ENCODE measurements at places on chromosomes 3 and 15.

DNA sequence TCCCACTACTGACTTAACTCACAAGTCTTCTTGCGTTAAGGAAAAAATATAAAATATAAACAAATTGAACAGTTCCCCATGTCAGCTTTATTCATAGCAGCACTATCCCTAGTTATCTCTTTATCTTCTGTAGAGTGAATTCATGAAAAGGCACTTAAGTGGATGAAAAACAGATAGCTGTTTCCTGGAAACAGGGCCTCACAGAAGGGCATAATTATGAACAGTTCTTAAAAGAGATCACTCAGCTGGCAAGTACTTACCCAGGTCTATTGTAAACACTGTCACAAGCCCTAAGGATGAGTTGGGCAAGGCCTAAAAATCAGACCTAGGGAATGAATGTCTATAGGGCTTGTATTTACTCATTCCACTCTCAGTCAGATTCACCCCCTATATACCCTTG is 10.7 kb downstream of the MB21D2 start:
- DNase-seq, result no peak

DNA sequence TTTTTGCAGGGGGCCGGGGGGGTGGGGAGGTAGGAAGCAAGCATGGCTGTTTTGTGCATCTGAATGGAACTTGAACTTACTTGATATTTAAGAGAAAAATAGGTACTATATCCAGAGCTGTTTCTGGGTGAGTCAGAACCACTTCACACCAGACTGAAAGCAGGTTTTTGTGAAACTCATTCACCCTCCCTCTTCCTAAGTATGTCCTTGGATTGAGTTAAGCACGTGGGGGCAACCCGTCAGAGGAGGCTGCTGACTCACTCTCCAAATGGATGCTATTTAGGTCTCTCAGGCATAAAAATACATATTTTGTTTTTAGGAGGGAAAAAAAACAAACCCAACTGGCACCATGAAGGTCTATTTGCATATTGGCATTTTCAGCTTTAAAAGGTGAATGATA is 270.3 kb downstream of the RYR3 start:
- no peak for DNase-seq

- DNase-seq, result no peak
These were observed 6.9 kb upstream of the MEIS2 start for GRCh38 chr15:37107071-37107743.

DNA sequence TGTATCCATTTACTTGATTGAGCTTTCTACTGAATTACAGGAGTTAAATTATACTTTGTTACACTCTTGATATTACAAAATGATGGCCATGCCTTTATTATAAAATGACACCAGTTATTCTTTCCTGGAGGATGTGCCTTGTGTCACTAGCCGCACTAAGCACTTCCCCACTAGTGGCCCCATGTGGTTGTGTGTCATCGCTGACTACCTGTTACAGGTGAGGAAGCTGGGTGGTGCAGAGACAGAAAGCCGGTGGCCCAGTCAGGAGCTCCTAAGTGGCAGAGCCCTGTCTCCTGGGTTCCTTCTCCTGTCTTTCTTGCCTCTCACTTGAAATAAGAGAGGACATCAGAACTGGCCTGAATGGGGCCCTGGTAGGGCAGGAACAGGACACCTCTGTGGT is 96.8 kb downstream of the IGF1R start:
- DNase-seq, result no peak

GRCh38 chr3:143594206-143594605 is 254.1 kb downstream of the SLC9A9 start:
- no peak for DNase-seq

DNA sequence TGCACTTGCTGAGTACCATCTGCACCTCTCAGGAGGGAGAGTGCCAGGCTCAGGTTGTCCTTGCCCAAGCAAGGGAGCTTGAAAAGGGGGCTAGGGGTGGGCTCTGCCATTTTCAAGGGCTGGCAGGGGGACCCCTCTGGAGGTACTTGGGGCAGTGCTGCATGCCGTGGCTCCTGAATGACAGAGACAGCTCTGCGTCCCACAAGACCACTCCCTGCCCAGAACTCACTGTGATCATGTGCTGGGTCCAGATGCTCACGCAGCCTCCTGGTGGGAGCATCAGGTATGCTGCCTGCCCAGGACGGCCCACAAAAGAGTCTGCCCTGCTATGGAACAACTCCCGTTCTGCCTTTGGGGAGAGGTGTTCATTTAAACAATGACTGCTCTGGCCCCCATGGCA is 165.2 kb downstream of the GOLGA6L4 start:
- DNase-seq, result no peak

DNA sequence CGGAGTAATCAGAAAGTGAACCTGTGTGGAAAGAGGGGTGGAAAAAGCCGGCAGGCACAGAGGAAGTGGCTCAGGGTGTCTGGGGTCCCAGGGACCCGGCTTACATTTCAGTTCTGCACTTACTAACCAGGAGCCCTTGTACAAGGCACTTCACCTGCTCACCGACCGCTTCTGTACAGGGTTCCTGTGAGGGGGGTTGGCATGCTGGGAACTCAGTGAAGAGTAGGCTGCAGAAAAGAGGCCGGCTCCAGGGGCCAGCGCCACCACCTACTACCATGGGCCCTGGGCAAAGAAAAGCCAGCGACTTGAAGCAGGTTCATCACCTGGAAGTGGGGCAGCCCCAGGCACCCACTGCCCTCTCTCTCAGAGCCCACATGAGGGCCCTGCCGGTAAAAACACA is 6.2 kb downstream of the STIMATE start:
- peak; percentile 11 for DNase-seq

DNA sequence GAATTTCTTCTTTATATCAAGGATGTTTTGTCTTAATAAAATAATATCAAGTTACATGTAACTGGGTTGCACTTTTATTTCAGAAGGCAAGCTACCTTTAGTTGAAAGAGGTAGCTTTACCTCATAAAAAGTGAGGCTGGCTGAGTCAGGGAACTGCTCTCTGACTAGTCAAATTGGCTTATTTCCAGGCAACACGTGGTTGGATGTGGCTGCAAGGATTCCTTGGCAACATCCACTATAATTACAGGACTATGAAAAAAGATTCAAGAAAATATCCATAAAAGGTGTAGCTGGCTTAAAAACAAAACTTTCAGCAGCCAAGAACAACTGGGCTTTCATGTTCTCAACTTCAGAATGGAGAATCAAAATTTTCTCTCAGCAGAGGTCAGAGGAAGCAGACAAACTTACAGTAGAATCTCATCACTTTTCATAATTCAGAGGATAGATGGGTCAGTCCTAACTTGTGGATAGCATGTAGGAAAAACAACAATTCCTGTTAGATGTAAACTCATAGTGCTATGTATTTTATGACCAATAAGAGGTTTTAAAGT is 779.1 kb downstream of the MECOM start:
- no peak for DNase-seq

GRCh38 chr3:141303481-141304223 is 64.7 kb upstream of the ZBTB38 start:
- peak; percentile 44 for DNase-seq

- DNase-seq, result no peak
These were observed 1245.6 kb downstream of the OTOL1 start for GRCh38 chr3:162742159-162742717.

DNA sequence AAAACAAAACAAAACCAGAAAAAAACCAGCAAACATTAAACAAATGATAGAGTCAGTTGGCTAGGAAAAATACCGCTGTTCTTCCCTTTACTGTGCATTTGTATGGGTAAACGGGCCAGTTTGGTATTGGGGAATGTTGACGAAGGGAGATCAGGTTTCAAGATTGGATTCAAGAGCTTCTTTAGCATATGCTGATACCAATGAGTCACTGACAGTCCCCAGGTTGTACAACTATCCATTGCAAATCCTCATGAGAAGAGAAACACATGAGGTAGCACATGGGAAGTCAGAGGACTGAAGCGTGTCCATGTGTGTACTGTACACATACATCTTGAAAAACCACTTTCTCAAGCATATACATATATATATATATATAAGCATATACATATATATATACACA is 25.6 kb downstream of the TIGIT start:
- DNase-seq, result no peak

DNA sequence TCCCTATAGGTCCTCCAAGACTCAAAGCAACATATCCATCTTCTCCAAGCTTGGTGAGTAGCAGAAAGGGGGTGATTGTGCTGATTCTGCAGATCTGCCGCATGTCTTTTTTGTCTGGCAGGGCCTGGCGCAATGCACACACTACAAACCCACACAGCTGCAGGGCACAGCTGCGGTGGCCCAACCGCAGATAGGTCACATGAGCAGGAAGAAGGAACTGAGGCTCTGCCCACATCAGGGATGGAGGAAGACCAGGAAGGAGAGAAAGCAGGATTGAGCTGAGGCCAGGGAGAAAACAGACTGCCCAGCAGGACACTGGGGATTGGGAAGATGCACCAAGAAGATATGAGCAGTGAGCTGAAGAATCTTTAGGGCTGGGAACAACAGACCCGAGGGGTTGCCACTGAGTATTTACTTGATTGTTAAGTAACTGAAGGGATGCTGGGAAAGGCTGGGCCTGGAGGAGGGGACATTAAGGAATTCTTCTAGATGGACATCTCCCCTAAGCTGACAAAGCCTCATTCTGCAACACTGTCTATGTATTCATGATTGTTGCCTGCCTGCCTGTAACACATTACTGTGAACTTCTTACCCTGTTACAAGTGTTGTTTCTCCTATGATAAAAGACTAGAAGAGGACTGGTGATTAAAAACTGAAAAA is 126.7 kb downstream of the MYLK start:
- no peak for DNase-seq

DNA sequence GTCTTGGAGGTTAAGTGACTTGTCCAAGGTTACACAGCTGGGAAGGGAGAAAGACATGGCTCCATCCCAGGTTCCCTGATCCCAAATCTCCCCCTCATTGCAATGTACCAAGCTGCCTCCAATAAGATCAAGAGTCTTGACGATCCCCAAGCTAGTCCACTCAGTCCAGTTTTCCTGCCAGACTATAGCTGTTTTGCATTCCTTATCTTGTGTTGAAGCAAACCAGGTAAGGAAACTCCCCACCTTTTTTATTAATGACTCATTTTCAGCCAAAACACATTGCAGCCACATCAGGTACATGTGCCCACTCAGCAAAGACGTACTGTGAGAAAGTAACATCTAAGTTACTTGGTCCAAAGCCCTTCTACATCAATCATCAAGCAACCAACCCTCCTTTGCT is 41.9 kb downstream of the LIPC start:
- no peak for DNase-seq

DNA sequence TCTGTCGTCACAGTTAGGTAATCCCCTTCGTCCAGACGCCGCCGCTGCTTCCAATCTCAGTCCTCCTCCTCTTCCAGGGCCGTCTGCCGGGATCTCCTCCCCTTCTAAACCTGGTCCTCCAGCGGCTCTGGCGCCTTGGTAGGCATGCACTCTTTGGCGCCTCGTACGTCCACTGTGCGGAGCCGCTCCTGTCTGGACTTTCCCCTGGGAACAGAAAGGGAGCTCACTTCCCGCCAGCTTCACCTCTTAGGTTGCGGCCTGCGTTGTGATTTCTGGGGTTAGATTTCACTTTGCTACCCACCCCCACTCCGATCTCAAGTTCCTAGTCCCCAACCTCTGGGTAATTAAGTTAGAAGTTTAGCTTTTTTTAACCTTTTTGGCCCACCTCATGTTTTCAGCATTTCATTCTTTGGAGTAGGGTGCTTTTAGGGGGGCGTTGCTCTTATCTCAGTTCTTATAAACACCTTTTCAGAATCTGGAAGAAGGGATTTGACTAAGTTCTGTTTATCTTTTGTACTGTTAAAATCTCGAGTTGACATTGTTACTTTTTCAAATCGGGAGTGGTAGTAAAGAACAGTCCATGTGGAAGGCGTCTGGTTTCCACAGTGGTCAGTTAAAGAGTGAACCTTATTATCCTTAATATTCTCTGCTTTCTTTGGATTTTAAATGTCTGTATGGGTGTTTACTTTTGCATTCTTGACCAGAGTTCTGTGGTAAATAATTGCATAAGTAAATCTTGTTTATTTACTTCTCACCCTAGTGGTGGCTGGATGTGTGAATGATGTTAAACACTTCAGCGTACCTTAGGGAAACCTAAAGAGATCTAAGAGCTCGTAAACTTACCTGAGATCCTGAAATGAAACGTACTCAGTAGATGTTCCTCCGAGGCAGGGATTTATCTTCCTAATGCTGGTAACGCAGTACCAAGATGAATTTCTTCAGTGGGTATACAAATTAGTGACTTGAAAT is 611 bp downstream of the CTDSPL2 start:
- no peak for DNase-seq

- DNase-seq, result no peak
These were observed 33.6 kb upstream of the OCA2 start for GRCh38 chr15:28132524-28133275.

DNA sequence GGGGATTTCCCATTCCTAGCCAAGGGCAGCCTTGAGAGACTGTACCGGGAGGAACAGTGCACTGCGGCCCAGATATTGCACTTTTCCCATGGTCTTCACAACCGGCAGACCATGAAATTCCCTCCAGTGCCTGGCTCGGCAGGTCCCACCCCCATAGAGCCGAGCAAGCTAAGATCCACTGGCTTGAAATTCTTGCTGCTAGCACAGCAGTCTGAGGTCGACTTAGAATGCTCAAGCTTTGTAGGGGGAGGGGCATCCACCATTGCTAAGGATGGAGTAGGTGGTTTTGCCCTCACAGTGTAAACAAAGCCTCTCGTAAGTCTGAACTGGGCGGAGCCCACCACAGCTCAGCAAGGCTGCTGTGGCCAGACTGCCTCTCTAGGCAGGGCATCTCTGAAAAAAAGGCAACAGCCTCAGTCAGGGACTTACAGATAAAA is 156.3 kb downstream of the FRMD5 start:
- no peak for DNase-seq

GRCh38 chr15:42064271-42064670 is 30.1 kb downstream of the PLA2G4D start:
- no peak for DNase-seq

DNA sequence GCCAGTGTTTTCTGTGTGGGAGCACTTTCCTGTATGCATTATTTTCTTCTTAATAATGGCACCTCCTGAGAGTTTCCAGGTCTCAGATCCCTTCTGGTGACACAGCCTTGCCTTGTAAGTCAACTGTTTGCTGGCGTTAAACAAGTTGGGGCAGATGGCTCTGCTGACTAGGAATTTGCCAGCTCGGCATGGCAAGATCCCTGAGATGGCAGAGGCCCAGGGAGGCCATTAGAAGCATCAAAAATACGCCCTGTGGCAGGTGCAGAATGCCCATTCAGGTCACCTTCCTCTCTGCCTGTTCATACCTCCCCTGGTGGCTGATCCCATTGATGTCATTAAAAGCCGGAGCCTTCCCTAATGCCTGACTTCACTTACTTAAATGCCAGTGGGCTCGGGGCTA is 320.9 kb upstream of the CTDSPL start:
- DNase-seq, result no peak

DNA sequence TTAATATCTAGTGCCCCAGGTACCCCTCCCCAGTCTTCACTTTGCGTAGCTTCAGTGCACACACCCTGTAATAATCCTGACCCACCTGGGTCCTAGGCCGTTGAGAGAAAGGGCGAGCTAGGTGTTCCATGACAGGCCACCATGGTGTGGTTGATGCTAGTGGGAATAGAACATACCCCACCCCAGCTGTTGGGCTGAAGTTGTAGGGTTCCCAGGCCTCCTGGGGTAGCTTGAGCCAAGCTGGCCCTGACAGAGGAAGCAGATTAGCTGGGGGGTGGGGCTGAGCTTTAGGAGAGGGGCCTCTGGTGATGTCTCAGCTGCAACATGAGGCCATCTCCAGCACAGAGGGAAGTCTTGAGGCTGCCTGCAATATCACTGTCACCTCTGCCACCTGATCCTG is 40.5 kb downstream of the RAB11A start:
- no peak for DNase-seq
